ENCODE measurements at places on chromosomes 6 and 20.
A peak's percentile ranks its signal among the peaks of the same experiment; 100 is the strongest.

- no peak for DNase-seq
Observed at GRCh38 chr6:37141281-37142049, 28.5 kb upstream of the PIM1 start.

GRCh38 chr20:13021205-13021970 is 12.6 kb downstream of the SPTLC3 start:
- no peak for DNase-seq

- no peak for DNase-seq
Observed at GRCh38 chr6:152441902-152442301, 195.3 kb downstream of the SYNE1 start.

DNA sequence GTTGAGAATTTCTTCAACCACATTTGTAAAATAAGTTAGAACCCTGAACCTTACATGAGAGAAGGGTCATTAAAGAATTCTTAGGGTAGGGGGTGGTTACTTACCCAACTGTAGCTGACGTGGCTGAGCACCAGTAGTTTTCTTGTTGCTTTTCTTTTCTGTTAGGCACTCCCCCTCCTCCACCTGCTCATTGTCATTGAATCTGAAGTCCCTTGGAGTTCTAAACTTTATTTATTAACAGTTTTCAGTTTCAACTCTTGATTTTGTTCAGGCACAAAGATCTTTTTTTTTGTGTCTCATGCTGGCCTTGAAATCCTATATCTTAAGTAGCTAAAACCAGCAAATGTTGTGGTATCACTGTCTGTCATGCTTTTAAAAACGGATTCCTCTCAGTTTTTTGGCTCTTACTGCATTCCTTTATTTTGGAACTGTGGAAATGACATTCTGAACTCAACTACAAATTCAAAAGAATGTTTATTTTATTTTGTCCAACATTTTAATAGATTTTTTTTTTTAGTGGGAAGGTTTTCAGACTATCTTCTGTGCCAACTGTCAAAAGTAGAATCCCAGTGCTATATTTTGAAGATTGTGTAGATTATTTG is 465.2 kb downstream of the PHF3 start:
- no peak for DNase-seq

DNA sequence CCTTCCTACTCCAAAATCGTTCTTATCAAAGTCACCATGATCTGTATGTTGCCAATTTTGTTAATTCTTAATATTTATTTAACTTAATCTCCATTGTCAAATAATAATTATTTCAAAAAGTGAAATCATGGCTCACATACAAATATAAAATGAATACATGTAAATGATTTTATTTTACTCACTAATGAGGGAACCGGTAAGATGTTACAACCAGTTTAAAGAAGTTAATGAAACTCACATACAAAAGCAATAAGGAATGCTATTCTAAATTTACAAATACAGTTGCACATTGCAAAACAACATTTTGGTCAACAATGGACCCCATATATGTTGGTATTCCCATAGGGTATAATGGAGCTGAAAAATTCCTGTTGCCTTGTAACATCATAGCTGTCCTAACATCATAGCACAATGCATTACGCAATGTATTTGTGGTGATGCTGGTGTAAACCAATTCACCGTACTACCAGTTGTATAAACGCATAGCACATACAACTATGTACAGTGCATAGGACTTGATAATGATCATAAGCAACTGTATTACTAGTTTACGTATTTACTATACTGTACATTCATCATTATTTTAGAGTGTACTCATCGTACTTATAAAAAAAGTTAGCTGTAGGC is 6.5 kb upstream of the SLC22A16 start:
- no peak for DNase-seq

DNA sequence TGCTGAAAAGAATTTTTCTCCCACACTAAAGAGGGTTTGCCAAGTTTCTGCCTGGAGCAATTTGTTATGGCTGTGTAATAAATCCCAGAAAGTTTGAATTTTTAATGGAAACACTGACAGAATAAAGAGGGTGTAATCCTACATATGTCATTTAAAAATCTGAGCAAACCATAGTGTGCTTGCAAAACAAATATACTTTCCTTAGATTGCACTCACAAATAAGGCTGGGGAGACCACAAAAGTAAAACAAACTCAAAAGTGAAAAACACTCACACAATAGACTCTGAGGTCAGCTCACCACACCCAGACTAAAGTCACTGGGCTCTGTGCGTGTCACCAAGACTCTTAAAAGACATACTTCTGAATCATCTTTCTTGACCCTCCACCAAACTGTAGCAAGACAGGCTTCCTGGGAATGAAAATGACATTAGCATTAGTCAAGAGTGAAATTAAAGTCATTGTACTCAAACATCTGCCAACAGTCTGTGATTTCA is 4.8 kb upstream of the ATXN1 start:
- no peak for DNase-seq

DNA sequence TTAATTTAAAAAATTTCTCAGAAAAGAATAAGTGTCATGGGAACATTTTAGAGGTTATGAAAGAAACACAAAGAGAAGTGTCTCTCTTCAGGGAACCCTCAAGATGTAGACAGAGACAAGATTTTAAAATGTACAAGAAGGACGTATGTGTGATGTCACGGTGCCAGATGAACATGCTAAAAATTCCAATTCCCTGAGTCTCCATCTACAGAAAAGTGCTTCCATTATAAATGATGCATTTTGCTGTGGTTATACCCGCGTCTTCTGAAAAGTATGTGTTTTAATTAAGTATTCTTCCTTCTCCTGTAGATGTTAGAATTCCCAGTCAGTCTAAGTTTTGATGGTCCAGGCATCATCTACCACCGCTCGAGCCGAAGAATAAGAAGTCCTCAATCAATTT is 489.1 kb downstream of the PREX1 start:
- DNase-seq = no peak

DNA sequence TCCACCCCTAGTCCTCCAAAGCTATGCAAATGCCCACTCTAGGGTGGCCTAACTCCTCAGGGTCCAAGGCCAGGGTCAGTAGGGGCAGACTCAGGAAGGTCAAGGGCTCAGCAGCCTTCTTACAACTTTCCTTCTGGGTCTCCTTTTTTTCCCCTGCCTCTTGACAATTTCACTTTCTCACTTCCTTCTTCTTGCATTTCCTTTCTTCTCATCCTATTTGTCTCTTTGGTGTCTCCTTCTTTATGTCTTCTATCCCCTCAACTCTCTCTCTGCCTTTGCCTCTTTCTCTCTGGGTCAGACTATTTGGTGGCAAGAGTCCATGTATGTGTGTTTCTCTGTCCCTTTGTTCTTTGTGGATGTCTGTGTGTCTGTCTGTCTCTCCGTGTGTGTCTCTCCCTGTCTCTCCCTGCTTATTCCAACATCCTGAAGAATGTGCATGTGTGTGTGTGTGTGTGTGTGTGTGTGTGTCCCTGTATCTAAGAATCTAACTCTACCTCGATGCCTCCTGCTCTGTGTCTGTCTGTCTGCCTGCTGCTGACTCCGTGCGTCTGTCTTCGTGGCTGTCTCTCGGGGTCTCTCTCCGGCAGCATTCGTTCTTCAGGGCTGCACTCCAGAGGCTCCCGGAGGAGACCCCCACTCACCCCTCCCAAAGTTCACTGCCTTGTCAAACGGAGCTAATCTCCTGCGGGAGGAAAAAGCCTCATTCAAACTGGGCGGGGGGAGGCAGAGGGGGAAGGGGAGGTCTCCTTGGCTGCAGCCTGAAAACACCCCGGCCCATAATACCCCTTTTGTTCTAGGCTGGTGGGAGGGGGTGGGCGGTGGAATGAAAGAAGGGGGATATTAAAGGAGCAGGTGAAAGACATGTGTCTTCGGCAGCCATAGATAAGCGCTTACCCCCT is 51.7 kb upstream of the FOXP4 start:
- DNase-seq = no peak

GRCh38 chr6:90003941-90004340 is 109.7 kb downstream of the GJA10 start:
- DNase-seq = no peak

DNA sequence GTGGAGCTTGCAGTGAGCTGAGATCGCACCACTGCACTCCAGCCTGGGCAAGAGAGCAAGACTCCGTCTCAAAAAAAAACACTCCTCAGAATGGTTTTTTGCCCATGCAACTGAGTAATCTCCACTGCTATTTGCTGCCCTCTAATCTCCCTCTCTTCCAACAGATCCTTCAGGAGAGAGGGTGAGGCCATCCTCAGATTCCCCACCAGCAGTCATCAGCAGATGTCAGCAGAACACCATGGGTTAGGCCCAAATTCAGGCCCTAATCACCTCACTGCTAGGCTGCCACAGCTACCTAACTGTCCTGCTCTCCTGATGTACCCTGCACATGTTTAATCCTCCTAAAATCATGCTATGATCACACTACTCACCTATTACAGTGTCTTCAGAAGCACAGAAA is 63.2 kb upstream of the BEND6 start:
- no peak for DNase-seq

DNA sequence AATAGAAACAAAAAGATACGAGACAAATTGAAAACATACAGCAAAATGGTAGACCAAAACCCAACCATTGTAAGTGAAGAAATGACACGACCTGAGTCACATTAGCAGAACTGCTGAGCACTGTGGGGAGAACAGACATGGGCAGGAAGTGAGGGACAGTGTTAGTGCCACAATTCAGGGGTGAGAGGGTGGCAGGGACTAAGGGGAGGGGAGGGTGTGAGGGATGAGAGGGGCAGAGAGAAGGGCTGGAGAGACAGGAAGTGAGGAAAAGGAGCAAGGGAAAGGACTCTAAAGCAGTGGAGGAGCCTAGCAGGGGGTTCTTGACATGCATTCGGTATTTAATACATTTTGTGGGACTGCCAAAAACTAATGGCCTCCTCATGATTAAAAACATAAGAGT is 45.0 kb upstream of the TRIM26 start:
- no peak for DNase-seq

DNA sequence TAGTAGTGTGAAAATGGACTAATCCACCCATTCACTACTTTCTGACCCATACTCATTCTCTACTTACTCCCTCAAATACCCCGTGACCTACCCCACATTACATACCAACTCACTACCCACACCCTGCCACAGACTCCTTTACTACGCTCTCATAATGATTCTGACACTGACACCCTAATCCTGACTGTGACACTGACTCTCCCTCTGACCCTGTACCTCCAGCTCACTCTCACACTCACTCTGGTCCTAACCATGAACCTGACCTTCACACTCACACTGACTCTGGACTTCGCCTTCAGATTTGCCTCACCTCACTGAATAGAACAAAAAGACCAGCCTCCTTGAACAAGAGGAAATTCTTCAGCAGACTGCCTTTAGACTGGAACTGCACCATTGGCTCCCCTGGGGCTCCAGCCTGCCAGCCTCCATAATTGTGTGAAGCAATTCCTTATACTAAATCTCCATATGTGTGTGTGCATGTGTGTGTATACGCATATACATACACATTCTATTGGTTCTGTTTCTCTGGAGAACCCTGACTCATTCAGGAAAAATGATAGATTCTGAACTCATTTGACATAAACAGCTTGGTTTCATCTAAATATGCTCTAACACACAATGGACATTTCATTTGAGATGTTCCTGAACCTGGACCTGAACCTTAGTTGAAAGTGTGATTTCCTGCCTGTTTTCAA is 10.5 kb upstream of the ZNF343 start:
- no peak for DNase-seq

DNA sequence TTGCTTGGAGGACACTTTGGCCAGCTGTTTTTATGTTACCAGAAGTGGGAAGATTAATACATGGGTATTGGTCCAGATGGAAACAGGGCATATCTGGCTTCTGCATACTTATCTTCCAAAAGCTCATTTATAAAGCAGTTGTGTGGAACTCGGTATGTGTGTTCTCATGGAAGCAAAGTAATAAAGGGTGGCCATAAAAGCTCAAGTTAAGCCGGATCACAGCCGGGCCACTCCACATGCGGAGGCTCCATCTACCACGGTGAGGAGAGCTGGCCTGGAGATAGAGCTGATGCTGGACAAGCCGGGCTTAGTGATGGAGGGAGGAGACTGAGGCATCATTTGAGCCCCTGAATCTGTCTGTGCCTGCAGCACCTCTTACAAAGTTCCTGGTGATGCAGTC is 38.6 kb upstream of the KIF16B start:
- no peak for DNase-seq

DNA sequence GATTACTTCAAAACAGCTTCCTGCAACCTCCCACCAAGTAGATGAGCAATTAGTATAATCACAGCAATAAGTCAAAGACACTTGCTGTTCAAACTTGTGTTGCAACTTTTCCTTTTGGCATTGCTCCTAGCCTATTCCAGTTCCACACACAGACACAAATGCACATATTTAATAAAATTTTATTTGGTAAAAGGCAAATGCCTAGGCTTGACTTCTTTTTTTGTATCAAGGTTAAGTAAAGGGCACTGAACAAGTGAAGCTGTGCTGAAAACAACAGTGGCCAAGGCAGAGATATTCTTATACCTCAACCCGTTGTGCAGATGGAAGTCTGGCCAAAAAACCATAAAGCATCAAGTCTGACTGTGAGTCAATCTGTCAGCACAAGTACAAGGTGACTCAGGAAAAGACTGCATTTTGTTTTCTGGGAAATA is 708.4 kb upstream of the CITED2 start:
- DNase-seq = no peak

DNA sequence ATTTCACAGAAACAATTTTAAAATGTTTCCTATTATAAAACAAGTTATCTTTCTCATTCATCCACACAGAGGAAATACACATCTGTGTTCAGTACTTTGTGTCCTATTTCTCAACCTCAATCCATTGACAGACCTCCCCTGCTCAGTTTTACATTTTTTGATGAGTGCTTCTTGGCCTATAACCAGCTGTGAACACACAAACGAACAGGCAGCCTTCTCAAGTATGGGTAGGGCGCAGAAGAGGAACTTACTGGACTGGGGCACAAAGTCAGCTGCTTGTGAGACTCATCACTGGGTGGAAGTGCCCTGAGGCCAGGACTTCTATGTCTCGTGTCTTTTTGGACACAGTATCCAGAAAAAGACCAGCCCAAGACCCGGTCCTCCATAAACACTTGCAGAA is 2.8 kb downstream of the RPS6KA2 start:
- DNase-seq = no peak

GRCh38 chr20:9510911-9511310 is 3.5 kb upstream of the LAMP5 start:
- DNase-seq = no peak

- peak; percentile 49 for DNase-seq
Observed at GRCh38 chr20:40467067-40467466, 222.0 kb downstream of the MAFB start.

- no peak for DNase-seq
Observed at GRCh38 chr6:79302341-79302740, 67.9 kb upstream of the HMGN3 start.

DNA sequence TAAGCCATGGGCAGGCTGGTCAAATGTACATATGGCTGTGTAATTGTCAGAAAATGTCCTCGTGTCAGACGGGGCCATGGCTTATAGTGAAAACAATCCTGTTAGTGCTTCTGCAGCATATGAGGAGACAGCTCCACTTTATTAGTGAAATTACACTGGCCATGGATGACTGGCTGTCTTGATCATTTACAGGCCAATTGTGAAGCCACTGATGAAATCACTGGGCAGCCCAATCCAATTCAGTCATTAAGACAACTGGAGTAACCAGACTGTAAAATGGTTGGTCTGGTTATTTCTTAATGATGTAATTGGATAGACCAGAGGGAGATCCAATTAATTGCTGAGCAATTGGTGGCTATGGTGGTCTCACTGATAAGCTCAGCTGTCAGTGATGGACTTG is 749.5 kb downstream of the KIF16B start:
- no peak for DNase-seq

GRCh38 chr20:35339007-35339406 is 46.8 kb upstream of the FAM83C start:
- no peak for DNase-seq

Measured in Right ventricle myocardium superior (tissue), 1 donor.